Activated CD4-positive, alpha-beta memory T cell treated with anti-CD3 and anti-CD28 coated beads for 36 hours (primary cell): ENCODE measurements at places on chromosomes 13 and 19. TPM values are rescaled to one million over a fixed set of nuclear protein-coding genes. Genes with fewer than 3 reads are reported as not detected.
A peak's percentile ranks its signal among the peaks of the same experiment; 100 is the strongest.

- no peak for DNase-seq
Measured at GRCh38 chr13:48662226-48662625, 8.5 kb downstream of the CYSLTR2 start.

- peak; percentile 85 for DNase-seq
Measured at GRCh38 chr19:1248786-1249297, 459 bp downstream of the MIDN start.

- no peak for DNase-seq
Measured at GRCh38 chr19:38234615-38235014, 10.6 kb upstream of the DPF1 start.

DNA sequence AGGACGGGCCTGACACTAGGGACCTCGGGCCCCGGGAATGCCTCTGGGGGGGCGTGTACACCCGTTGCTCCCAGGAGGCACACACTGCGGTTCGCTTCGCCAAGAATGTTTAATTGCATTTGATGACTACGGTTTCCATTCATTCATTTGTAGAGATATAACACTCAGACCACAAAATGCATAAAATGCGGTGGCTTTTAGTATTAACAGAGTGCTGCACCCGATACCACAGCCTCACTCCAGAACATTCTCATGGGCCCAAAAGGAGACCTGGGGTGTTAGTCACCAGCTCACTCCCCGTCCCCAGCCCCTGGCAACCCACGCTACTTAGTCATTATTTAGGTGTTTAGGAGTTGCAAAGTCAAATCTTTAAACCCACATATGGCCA lies 21.8 kb downstream of the HCN2 start:
- peak; percentile 92 for DNase-seq

FCER2 gene
- total RNA-seq: 3.5 TPM

GRCh38 chr19:29841559-29842367 lies 30.0 kb downstream of the CCNE1 start:
- DNase-seq: no peak

DNA sequence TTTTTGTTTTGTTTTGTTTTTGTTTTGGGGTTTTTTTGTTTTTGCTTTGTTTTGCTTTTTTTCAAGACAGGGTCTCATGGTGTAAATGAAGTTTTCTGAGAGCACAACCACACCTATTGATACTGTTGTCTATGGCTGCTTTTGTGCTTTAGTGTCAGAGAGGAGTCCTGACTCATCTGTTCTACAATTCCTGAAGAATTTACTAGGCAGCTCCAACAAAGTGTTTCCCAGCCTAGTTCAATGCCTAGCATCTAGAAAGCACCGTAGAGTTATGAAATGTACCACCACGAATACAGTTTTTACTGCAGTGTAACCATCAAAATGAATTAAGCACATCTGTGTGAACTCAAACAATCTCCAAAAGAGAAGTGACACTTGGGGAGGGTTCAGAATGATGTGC lies 21.2 kb downstream of the SAFB start:
- no peak for DNase-seq

IL4I1 gene
- 111 TPM for total RNA-seq

- no peak for DNase-seq
Measured at GRCh38 chr13:110107568-110108347, 199.2 kb downstream of the COL4A1 start.
